Endothelial cell of umbilical vein (primary cell): ENCODE measurements at places on chromosomes 6 and 20. TPM values are rescaled to one million over a fixed set of nuclear protein-coding genes. Genes with fewer than 3 reads are reported as not detected.

DNA sequence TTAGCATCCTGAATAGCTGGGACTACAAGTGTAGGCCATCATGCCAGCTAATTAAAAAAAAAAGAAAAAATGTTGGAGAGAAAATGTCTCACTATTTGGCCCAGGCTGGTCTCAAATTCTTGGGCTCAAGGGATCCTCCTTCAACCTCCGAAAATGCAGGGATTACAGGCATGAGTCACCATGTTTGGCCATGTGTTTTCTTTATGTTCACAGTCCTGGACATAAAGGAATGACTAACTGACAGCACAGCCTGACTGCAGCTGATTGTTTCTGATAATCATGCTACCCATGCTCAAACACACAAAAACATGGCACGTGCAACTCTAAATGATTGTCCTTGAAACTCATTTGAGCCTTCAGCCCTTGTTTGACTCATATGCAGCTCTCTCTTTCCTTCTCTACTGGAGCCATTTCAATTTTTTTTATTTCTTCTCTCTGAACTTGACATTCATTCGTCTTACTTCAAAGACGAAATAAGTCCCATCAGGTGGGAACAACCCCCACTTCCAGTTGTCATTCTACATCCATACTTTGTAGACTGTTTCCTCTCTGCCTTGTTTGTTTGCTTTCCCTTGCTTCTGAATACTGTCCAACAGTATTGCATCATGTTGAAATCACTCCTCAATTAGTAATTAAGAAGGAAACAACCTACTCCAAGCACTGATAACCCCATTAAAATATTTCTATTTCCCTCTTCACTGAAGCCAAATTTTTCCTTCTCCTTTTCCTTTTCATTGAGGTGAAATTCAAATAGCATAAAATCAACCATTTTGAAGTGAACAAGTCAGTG lies 413.0 kb downstream of the BMP2 start:
- H3K4me1 ChIP-seq = no peaks in the 10 kb centered on the region
- H3K27me3 ChIP-seq = no peaks in the 10 kb centered on the region
- DNase-seq = no peak
- H3K4me3 ChIP-seq = no peak overlapping the region
- no peaks in the 10 kb centered on the region for H3K36me3 ChIP-seq

CDC40 gene
- 16.2 and 18.5 TPM in 2 replicates for total RNA-seq

RAET1L gene
- total RNA-seq = not detected in 2 replicates

DNA sequence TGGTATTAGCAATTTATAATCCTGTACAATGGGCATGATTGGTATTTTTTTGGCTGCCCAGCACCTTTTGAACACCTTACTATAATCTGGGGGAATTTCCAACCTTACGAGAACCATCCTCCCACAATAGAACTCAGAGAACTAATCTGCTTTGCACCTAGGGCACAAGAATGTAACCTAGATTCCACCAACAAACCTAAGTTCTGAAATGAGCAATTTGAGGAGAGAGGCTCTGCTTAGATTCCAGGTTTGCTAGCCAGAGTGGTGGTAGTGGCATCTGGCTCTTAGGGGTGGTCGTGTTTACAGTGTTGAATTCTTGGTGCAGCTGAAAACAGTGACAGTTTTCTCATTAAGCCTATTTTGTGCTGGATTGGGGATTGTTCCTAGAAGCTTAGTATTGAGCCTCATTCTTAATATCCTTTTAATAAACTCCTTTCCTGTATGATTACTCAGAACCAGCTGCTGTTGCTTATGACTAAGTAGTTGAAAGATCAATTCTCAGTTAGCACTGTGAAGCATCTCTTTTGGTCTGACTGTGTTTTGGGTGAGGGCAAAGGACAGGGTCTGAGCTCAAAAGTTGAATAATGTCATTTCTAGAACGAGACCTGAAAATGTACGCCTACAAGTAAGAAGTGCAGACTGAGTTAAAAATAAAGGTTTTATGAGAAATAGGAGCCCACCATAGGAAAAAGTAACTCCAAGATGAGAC lies 385.6 kb downstream of the CDKAL1 start:
- no peak overlapping the region for H3K27ac ChIP-seq
- DNase-seq = peak; percentile 35
- H3K4me1 ChIP-seq = peaks cover 6% of the 10 kb centered on the region

GRCh38 chr20:58839474-58839874 lies 11.2 kb downstream of the GNAS-AS1 start:
- no peak overlapping the region for H3K4me3 ChIP-seq
- H3K27me3 ChIP-seq = peaks cover 34% of the 10 kb centered on the region
- no peaks in the 10 kb centered on the region for H3K4me1 ChIP-seq
- peak; percentile 21 for DNase-seq

GSTA3 gene
- total RNA-seq = not detected in 2 replicates

GRCh38 chr20:38222231-38222922 lies 38.2 kb downstream of the KIAA1755 start:
- peaks cover 10% of the 10 kb centered on the region for H3K4me1 ChIP-seq
- H3K27me3 ChIP-seq = no peaks in the 10 kb centered on the region
- H3K4me3 ChIP-seq = no peak overlapping the region
- no peak overlapping the region for H3K27ac ChIP-seq
- no peaks in the 10 kb centered on the region for H3K36me3 ChIP-seq
- DNase-seq = peak; percentile 65

FILIP1 gene
- total RNA-seq = 12.6 and 13.7 TPM in 2 replicates
